ENCODE measurements at places on chromosomes 12 and 14. TPM values are rescaled to one million over a fixed set of nuclear protein-coding genes. Genes with fewer than 3 reads are reported as not detected.

Gene GLIPR1L1
- total RNA-seq, result not detected

Gene NEUROD4
- total RNA-seq, result not detected

Gene PROX2
- 0.05 TPM for total RNA-seq

Gene KRT78
- total RNA-seq, result not detected
